ENCODE measurements at places on chromosomes 3 and 15. TPM values are rescaled to one million over a fixed set of nuclear protein-coding genes. Genes with fewer than 3 reads are reported as not detected.

The SH3GL3 gene
- not detected for total RNA-seq

GRCh38 chr3:183210341-183210740 lies 42.7 kb upstream of the B3GNT5 start:
- no peak overlapping the region for H3K4me3 ChIP-seq
- H3K27me3 ChIP-seq = no peaks in the 10 kb centered on the region
- DNase-seq = no peak
- H3K36me3 ChIP-seq = no peaks in the 10 kb centered on the region

The PP2D1 gene
- total RNA-seq = not detected

GRCh38 chr3:195150181-195151118 lies 120.5 kb downstream of the XXYLT1 start:
- H3K4me3 ChIP-seq = peak overlapping the region; percentile 17
- H3K4me1 ChIP-seq = peaks cover 33% of the 10 kb centered on the region
- DNase-seq = peak; percentile 26
- H3K36me3 ChIP-seq = no peaks in the 10 kb centered on the region

The PRR20G gene
- not detected for total RNA-seq
